Liver (tissue), 10 donors: ENCODE measurements at places on chromosomes 6 and 20.
A peak's percentile ranks its signal among the peaks of the same experiment; 100 is the strongest.

DNA sequence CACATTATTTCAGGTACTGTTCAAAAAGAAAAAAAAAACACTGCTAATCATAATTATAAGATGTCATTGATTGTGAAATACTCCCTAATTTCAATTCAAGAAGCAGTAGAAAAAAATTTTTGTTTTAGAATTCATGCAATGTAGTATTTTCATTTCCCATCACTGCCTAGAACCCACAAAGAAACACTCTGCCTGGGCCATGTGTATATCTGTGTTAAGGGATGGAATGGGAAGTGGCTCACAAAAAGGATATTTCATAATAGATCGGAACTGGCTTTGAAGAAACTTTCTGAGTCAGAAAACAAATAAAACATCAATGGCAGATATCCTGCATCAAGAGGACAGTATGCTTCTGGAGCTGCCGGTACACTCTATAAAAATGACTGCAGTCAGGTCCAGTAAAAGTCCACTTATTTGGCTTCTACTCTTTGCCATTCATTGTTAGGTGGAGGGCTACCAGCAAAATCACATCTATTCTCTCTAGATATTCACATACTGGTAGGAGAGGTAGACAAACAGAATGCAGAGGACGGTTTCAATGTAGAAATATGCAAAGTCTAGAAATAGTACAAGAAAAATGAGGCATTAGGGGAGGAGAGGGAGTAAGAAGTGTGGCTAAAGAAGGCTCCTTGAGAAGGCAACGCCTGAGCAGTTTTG, 135.0 kb upstream of the TNFAIP3 start:
- DNase-seq: no peak

DNA sequence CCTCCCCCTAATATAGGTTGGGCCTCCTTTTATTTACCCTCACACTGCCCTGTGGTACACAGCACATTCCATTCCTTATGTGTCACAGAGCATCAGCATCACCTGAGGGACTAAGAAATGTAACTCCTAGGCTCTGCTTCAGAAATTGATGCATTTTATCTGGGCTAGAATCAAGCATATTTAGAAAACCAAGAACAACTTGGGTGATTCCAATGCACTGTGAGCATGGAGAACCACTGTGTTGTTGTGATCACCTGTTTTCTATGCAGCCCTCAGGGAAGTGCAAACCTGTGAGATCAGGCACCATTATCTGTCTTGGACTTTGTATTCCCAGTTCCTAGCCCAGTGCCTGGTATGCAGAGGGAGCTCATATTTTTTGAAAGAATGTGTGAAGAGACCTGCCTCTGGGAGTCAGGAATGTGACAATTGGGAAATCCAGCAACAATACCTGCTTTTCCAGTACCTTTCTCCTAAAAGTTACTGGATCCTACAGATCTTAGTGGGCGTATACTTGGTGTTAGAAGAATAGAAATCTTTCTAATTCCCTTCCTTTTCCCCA, 7.0 kb downstream of the KAT14 start:
- no peak for DNase-seq

DNA sequence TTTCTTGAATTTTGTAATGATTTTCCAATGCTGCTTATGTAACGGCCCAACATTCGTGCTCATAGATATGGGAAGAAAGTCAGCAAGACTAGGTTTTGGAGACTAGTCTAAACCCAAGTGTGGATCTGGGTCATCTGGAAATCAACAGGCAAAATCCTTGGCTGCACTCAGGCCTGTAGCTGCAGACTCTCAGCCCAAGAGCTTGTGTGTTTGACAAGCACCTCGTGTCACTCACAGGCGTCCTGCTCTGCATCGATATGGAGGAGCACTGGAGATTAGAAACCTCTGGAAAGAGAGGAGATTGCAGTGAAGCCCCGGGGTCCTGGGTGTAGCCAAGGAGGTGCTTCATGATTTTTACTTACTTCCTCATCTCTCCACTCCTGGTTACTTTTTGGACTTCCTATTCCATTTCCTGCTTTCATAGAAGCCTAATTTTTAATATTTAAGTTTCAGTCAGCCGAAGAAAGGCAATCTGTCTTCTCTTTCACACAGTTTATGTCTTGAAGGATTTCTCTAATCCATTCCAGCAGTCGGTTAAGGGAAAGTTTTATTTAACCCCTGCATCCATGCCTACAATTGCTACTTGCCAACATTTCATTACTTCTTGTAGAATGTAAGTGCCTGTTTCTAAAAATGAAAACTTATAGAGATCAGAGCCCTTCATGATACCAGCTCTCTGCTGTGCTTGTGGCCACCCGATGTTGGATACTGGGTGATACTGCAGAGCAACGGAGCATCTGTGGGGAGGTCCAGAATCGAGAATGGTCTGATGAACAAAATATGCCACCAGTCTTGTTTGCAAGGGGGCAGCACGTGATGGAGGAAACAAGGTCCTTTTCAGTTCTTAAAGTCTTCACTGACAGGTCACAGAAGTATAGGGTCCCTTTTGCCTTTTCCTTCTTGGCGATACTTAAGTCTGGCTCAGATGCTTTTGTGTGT, 296.3 kb downstream of the QKI start:
- no peak for DNase-seq

- no peak for DNase-seq
Observed at GRCh38 chr6:43434001-43434840, 6.9 kb downstream of the ABCC10 start.

- DNase-seq: no peak
Observed at GRCh38 chr6:93407186-93407585, 12.2 kb downstream of the EPHA7 start.

DNA sequence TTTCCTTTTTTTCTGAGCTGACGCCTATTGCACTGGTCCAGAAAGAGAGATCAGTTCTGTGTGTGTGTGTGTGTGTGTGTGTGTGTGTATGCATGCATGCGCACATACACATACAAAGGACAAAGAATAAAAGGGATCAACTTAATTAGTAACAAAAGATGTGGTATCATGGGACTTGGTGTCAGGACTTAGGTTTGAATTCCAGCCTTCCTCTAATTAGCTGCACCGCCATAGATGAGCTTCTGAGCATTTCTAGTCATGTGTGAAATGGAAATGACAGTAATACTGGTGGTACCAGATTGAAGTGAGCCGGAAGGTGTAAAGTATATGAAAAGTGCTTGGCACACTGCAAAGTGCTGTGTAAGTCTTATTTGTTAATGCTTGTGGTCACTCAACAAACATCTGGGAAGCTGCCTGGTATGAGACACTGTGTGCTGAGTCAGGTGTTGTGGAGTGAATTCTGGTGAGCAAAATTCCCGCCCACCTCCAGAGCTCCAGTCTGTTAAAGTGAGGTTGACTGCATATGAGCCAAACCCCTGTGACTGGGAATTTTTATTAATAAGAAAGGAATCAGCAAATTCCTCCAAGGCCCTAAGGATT, 12.4 kb downstream of the DAAM2 start:
- peak; percentile 6 for DNase-seq

GRCh38 chr6:31304683-31305082, 32.8 kb upstream of the HLA-C start:
- no peak for DNase-seq

DNA sequence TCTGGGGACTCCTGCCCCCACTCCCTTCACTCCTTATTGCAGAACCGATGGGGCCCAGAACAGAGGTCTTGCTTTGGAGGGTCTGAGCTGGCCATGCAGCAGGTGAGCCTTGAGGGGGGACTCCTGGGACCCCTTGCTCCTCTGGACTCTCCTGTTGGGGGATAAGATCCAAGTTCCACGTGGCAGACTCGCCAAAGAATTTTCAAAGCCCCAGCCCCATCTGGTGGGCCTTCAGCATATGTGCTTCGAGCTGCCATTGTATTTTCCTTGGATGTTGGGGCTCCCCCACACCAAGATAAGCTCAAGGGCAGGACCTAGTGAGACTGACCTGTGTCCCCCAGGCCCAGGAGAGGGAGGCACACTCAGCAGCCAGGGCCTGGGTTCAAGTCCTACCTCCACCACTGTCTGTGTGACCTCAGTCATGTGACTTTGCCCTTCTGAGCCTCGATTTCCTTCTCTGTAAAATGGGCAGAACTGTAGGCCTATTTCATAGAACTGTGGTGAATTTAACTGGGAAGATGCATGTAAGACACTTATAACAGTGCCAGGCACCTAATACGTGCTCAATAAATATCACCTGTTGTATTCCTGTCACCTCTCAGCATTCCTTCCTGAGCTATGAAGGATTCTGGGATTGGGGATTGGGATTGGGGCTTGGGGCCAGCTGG, 115.5 kb downstream of the VEGFA start:
- no peak for DNase-seq

DNA sequence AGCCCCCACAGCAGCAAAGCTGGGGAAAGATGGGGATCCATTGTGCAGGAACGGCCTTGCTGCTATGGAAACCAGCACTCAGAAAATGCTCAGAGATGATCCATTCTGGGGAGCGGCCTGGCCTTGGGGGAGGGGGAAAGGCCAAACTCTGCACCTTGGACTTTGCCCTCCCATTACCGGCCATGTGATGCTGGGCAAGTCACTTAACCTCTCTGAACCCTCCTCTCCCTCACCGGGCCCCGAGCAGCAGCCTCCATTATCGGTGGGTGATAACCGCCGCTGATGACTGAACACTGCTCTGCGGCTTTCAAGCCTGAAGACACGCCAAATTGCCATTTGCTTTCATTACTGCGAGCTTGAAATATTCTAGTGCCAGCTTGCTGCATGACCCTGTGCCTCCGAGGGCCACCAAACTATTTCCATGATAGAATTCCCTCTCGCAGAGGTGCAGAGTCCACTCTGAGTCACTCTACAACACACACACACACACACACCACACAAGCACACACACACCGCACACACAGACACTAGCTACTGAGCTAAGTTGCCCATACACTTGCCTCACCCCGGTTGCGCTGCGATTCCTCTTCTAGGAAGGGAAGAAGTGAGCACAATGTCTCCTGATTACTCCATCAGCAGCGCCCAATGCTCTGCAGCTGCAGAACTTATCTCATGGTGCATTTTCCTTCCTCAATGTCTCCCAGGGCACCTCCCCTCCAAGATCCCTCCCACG, 20.6 kb upstream of the SIRPA start:
- DNase-seq: no peak

GRCh38 chr6:156824142-156824541, 47.0 kb downstream of the ARID1B start:
- DNase-seq: no peak

- no peak for DNase-seq
Observed at GRCh38 chr20:4465855-4466545, 255.7 kb upstream of the PRND start.

GRCh38 chr6:75317503-75318206, 33.1 kb upstream of the TMEM30A start:
- DNase-seq: no peak

- no peak for DNase-seq
Observed at GRCh38 chr6:3902871-3903648, 53.9 kb downstream of the FAM50B start.

DNA sequence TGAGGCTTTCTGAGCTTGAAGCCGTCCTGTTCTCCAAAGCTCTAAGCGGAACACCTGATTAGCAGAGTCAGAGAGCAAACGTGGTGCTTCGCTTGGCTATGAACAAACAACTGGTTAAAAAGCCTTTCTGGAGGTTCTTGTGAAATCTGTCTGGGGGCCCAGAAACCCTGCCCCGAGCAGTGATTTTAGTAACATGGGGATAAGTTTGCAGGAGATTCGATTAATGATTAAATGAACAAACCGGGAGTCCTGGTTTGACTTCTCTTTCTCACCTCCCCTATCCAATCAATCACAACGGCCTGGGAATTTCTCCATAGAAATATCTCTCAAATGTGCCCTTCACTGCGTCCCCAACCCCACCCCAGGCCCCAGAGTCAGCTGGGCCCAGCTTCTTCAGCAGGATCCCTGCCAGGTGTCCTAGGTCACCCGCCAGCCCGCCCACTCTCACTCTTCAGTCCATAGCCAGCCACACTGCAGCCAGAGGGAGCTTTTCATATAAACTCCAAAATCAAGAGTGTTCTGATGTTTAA, 43.6 kb downstream of the ZDHHC14 start:
- DNase-seq: peak; percentile 59

DNA sequence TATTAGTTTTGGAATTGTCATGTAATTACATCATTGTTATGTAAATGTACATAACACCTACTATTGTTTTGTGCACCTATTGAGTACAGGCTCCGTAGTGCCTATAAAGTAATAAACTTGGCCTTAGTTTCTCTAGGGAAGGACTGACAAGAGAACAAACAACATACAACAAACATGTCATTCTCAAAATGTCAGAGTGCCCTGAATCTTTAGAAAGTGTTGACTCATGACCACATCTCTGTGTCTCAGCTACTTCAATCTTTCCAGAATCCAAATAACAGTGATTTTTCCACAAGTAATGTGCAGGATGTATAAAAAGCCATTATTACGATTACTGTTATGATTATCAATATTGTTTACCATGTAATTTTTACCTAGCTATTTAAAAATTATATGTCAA, 17.2 kb downstream of the LAMP5 start:
- no peak for DNase-seq
